CD4-positive, alpha-beta T cell treated with Interleukin-15 for 4 hours (primary cell): ENCODE measurements at places on chromosomes 2 and 18.

DNA sequence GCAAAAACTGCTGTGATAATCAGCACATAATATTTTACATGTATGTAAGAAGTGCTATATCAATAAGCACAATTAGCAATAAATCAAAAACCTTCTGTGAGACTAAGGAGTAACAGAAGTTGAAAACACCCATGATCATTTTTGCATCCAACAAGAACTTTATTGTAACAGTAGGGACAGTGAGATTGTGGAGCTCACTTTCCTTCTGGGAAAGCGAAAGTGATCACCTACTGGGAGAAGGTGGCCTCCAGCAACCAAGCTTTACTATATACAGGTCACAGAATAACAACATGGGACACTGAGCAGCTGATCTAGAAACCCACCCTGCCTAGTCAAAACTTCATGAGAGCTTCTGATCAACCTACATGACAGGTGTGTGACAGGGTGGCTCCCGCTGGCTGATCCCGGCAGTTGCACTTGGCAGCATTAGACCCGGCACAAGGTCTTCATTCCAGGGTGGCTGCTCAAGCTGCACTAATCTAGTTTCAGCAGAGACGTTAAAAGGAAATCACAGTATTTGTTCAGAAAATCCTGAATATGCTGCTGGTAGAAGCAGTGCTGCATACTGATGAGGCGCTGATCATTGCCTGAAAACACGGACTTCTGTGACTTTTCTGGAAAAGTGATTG lies 63.5 kb upstream of the ARL5A start:
- no peak for DNase-seq

- no peak for DNase-seq
These were observed 140.1 kb downstream of the ACOXL start for GRCh38 chr2:110872521-110872920.

DNA sequence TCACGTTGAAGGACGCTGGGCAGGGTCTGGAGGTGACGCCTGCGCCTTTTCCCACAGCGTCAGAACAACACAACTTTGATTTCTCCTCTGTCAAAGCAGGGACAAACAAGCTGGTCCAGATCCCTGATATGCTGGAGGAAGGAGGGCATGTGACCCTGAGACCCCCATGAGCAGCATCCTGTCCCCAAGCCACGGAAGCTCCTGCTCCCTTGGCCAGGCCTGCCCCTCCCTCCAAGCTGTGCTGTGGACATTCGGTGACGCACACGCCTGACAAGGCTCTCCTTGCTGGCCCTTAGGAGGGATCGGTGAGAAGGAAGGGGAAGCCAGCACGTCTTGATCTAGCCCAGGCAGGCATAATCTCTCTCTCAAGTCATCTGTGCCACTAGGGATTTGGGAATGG lies 11.3 kb downstream of the MLPH start:
- DNase-seq, result no peak

DNA sequence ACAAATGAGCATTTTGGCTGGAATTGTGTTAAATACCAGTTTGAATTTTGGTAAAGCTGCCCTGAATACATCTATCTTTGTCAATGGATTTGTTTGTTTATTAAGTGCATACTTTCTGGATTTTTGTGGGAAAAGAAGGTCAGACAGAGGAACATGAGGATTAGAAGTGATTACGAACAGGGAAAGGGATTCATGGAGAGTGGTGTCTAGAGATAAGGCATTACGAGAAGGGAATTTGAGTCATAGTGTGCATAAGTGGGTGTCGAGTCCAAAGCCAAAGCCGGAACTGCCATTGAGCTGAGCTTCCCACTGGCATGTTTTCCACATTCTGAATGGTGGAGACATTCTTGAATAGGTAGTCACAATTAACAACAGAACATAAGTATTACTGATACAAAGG lies 68.9 kb upstream of the EFEMP1 start:
- DNase-seq, result no peak

DNA sequence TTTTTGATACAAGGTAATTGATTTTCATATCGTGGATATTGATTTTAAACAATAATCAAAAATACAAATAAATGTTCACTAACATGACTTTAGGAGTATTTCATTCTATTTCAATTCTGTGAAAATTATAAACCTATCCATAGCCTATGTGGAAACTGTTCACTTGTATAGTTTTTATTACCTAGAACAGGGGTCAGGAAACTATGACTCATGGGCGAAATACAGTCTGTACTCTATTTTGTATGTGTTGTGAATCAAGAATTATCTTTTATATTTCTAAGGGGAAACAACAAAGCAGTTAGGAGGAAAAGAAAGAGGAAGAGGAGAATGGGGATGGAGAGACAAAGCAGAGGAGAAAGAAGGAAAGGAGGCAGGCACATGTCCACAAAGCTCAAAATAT lies 181.7 kb upstream of the VRK2 start:
- no peak for DNase-seq

GRCh38 chr2:42025151-42025582 lies 22.7 kb upstream of the PKDCC start:
- no peak for DNase-seq

DNA sequence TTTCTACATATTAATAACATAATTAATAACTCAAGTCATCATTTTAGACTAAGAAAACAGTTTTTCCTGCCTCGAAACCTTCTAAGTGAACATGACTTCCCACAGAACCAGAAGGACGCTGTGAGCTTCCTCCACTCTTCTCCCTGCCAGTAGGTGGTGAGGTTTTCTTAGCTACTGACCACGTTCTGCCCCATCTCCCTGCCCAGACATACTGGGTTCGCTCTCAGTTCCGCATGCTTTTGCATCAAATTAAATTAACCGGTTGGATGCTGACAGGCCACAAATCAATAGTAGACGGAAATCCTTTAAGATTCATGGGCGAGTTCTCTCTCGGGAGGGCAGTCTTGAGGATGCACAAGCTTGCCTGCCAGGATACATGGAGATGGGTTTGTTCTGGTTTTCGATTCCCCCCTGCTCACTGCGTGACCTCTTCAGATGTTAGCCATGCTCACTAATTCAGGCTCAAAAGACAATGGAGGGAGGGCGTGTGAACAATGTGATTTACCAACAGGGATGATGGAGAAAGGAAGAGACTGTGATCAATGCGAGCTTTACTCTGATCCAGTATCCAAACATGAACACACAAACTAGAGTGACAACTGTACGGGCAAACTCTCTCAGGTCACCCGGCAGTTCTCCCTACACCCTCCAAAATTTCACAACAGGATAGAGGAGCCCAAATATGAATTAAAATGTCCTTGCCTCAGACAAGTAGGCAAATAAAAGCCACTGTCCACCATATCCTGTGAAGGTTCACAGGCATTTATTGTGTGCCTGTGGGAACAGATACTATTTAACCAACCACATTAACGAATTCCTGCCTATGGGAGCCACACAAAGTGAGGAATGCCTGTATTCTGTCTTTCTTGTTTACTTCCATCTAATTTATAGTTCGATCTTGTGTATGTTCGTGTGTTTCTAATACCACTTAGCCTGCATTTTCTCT lies 375.7 kb downstream of the EIPR1 start:
- DNase-seq, result no peak

DNA sequence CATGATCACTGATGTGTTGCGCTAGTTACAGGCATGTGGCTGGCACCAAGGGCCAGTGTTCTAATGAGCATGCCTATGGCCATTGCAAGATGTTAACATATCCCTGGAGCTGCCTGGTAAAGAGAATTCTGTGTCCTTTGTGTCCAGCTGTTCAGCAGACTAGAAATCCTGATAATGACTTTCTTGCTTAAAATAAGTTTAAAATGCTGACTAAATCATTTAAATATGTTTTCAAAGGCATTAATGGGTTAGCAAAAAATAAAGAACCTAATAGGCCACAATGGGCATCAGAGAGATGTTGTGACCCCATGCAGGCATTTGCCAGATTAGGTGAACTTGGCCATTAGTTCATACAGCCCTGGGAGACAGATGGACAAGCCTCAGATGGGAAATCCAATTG lies 67.5 kb downstream of the GPR39 start:
- DNase-seq, result no peak

DNA sequence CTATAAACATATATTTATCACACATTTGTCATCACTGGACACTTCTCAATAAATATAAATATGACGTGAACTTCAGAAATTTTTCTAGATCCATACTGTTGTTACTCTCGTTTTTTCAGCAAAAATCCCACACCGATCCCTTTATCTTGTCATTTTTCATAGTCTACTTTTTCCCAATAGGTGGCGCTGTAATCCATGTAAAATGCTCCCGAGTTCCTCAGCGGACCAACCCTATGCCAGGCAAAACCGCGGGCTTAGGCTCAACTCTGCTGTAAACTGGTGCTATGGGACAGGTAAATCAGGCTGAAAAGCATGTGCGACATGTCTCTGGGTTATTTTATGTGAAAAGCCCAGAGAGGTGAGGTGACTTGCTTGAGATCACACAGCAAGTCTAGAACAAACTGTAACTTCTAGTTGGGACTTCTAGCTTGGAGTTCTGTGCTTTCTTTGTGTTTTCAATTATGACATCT lies 104.0 kb downstream of the COBLL1 start:
- DNase-seq, result peak; percentile 4

- DNase-seq, result no peak
These were observed 65.5 kb downstream of the ACAA2 start for GRCh38 chr18:49747876-49748275.

- no peak for DNase-seq
These were observed 39.4 kb downstream of the EDAR start for GRCh38 chr2:108949316-108950239.

- DNase-seq, result no peak
These were observed 303.2 kb upstream of the MC4R start for GRCh38 chr18:60675801-60676200.

DNA sequence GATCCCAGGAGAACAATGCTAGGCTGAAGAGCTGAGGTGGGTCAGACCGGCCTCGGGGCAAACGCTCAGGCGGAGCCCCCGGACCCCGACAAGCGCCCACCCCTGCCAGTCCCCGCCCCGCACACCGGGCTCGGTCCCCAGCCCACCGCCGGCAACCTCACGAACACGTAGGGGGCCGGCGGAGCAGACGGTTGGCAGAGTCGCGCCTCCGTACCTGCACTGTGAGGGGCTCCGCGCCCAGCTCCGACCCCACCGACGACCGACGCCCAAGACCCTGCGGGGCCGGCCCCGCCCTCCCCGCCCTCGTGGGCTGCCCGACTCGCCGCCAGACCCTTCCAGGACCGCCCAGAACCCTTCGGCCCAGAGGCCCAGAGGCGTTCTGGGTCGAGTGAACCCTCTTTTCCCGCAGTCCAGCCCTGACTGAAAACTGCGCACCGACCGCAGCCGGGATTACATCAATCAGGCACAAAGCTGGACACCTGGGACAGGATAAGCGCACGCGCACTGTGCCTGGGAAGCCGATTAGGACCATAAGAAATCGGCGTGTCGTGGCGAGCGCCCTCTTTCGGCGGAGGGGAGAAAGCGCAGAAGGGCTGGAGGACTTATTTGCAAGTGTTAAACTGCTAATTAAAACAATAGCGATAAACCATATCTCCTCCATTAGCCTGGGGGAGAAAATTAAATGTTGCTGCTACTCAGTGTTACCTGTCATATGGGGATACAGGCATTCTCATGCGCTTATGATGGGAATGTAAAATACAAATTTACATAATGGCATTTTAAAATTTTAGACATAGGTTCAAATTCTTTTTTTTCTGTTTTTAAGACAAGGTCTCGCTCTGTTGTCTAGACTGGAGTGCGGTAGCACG lies 11.7 kb upstream of the DCTN1 start:
- DNase-seq, result peak; percentile 97

- DNase-seq, result no peak
These were observed 58.9 kb upstream of the THUMPD2 start for GRCh38 chr2:39837856-39838453.

- DNase-seq, result no peak
These were observed 146.1 kb downstream of the NCK2 start for GRCh38 chr2:105890856-105891255.

GRCh38 chr18:21081426-21081825 lies 30.2 kb downstream of the ROCK1 start:
- no peak for DNase-seq

- DNase-seq, result no peak
These were observed 78.5 kb upstream of the BCL2L11 start for GRCh38 chr2:111042261-111042660.
